ENCODE measurements at places on chromosomes 16 and 17. TPM values are rescaled to one million over a fixed set of nuclear protein-coding genes. Genes with fewer than 3 reads are reported as not detected.

The ZG16 gene
- not detected for total RNA-seq

The CTRB1 gene
- not detected for total RNA-seq

GRCh38 chr17:81119223-81120148, 45.8 kb upstream of the PVALEF start:
- H3K27ac ChIP-seq = no peak overlapping the region
- no peaks in the 10 kb centered on the region for H3K36me3 ChIP-seq
- peak overlapping the region; percentile 36 for H3K4me3 ChIP-seq
- DNase-seq = peak; percentile 90

DNA sequence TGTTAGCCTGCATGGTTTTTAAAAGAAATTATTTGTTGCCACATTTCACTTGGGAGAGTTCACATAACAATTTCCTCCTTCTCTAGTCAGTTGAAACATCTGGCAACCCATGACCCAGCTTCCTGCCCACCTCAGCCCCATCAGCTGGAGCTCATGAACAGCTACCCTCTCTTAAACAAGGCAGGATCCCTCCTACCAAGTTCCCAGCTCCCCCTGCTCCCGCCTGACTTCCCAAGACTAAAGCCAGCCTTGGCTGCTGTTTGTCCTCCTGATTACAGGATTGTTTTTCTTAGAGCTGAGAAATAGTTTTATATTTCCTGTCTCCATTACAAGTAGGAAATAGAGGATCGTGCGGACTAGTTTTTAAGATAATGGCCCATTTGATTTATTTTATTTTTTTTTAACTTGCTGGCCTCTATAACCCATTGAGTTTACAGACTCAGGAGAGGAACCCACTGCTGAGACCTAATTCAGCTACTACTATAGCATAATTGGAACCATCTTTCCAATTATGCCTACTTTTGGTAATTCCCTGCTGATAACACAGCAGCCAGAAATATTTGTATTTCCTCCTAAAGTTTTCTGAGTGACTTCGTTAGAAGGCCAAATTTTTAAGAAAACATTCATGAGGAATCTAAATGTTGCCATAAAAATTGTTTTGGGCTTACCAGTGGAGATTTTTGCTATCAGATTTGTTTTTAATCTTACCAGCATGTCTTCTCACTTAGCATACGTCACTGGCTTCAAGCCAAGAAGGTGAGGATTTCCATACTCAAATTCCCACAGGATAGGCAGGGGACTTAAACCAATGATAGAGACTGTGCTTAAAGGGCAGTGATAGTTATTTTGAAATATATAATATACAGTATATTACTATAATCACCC, 90.0 kb downstream of the ELAC2 start:
- no peaks in the 10 kb centered on the region for H3K4me1 ChIP-seq
- no peaks in the 10 kb centered on the region for H3K36me3 ChIP-seq
- H3K27ac ChIP-seq = no peak overlapping the region
- DNase-seq = no peak
- no peak overlapping the region for H3K4me3 ChIP-seq
- no peaks in the 10 kb centered on the region for H3K27me3 ChIP-seq

The HOXB4 gene
- total RNA-seq = 1.7 TPM

- no peak for DNase-seq
- no peaks in the 10 kb centered on the region for H3K27me3 ChIP-seq
- H3K4me3 ChIP-seq = no peak overlapping the region
- peaks cover 32% of the 10 kb centered on the region for H3K4me1 ChIP-seq
Measured at GRCh38 chr17:18156171-18156975, 27.3 kb upstream of the ALKBH5 start.

GRCh38 chr17:9322326-9322725, 253.3 kb downstream of the STX8 start:
- H3K36me3 ChIP-seq = no peaks in the 10 kb centered on the region
- no peaks in the 10 kb centered on the region for H3K27me3 ChIP-seq
- no peak overlapping the region for H3K4me3 ChIP-seq
- DNase-seq = no peak
- no peak overlapping the region for H3K27ac ChIP-seq
- no peaks in the 10 kb centered on the region for H3K4me1 ChIP-seq

GRCh38 chr16:57138281-57138935, 46.0 kb downstream of the CPNE2 start:
- H3K4me1 ChIP-seq = peaks cover 63% of the 10 kb centered on the region
- no peak for DNase-seq
- H3K4me3 ChIP-seq = no peak overlapping the region
- H3K27me3 ChIP-seq = no peaks in the 10 kb centered on the region
- no peak overlapping the region for H3K27ac ChIP-seq
- no peaks in the 10 kb centered on the region for H3K36me3 ChIP-seq

The ST6GALNAC1 gene
- total RNA-seq = not detected

The EFCAB5 gene
- 2.3 TPM for total RNA-seq

GRCh38 chr17:44496815-44497214, 6.4 kb downstream of the GPATCH8 start:
- DNase-seq = no peak
- H3K4me1 ChIP-seq = peaks cover 7% of the 10 kb centered on the region
- H3K4me3 ChIP-seq = no peak overlapping the region
- H3K36me3 ChIP-seq = peaks cover 7% of the 10 kb centered on the region

GRCh38 chr17:46035112-46035818, 36.2 kb downstream of the STH start:
- no peaks in the 10 kb centered on the region for H3K4me1 ChIP-seq
- no peaks in the 10 kb centered on the region for H3K27me3 ChIP-seq
- H3K4me3 ChIP-seq = no peak overlapping the region

- H3K27me3 ChIP-seq = no peaks in the 10 kb centered on the region
- H3K27ac ChIP-seq = peak overlapping the region; percentile 55
- no peaks in the 10 kb centered on the region for H3K36me3 ChIP-seq
Measured at GRCh38 chr17:40541060-40541872, 24.0 kb downstream of the CCR7 start.

DNA sequence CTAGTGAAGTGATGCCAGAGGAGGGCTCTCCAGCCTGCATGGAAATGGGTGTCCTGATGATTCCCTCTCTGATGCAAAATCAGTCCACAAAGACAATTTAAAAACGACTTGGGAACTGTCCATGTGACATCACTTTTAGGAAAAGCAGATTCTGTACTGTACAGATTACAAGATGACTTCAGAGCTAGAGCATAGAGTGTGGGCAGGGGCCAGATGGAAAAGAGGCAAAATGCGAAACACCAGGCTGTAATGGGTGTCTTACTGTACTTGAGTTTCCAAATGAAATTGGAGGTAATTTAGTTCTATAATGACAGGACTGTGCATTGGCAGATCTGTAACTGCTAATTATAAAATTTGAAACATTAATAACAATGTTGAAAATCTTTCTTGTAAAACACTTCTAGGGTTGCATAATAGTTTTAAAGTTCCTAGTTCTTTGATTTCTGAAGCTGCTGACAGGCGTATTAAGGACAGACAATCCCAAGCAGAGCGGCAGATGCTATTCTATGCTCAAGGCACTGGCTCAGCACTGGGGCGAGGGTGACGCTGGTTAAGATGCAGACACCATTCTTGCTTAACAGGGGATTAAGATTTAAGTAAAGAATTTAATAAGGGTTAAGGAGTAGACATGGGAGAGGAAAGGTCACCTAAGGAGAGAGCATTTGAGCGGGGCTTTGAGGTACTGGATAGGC, 29.6 kb downstream of the OGFOD1 start:
- no peak for DNase-seq
- no peaks in the 10 kb centered on the region for H3K4me1 ChIP-seq
- H3K36me3 ChIP-seq = peaks cover 50% of the 10 kb centered on the region
- H3K4me3 ChIP-seq = no peak overlapping the region
- H3K27ac ChIP-seq = no peak overlapping the region
- H3K27me3 ChIP-seq = no peaks in the 10 kb centered on the region

DNA sequence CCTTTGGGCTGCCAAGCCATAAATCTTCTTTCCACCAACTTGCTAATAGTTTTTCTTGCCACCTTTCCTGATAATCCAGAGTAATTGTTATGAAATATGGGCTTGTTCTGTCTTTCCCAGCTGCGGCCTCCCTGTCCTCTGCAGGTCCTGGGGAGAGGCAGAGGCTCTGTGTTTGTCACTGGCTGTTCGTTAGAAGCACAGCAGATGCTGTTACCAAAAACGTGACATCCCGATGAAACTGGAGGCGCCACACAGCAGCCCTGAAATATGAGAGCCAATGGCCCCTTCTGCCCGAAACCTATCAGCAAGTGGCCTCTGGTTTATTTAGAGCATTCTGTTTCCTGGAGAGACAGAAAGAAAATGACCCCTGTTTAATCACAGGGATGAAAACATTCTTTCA, 115.1 kb upstream of the ANKFN1 start:
- H3K27ac ChIP-seq = no peak overlapping the region
- H3K36me3 ChIP-seq = no peaks in the 10 kb centered on the region
- H3K27me3 ChIP-seq = no peaks in the 10 kb centered on the region
- no peak overlapping the region for H3K4me3 ChIP-seq
- no peak for DNase-seq

DNA sequence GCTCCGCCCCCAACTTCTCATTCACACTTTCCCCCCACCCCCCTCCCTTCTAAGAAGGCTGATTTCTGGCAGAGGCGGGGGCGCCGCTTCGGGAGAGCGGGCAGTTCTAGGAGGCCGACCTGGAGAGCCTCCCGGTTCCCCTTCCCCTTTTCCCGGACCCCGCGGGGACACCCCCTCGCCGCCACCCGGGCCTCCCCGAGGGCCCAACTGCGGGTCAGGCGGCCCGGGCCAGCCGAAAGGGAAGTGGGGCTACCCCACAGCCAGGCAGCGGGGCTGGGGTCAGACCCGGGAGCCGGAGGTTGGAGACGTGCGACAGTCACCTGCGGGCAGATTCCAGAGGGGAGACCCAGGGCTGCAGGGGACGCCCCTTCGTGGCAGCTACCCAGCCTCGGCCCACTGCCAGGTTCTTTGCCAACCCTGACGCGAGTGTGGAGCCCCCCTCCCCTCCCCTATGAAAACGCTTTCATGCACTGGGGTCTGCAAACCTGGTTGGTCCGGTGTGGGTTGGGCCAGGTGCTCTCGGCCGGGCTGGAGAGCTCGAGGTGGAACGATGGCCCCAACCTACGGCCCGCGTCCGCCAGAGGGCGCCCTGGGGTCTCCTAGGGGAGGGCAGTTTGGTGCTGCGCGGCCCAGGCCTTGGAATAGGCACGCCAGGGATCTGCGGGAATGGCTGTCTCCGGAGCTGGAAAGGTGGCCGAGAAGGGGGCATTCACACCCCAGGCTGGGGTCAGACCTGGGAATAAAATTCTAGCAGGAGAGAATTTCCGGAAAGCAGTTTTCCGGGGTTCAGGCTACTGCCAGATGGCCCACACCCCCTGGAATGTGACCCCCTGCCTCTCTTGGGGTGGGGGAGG, 721 bp upstream of the SOCS3 start:
- H3K4me1 ChIP-seq = peaks cover 39% of the 10 kb centered on the region
- H3K36me3 ChIP-seq = peaks cover 4% of the 10 kb centered on the region
- no peaks in the 10 kb centered on the region for H3K27me3 ChIP-seq
- peak overlapping the region; percentile 66 for H3K27ac ChIP-seq
- peak; percentile 88 for DNase-seq
- peak overlapping the region; percentile 76 for H3K4me3 ChIP-seq

The SLC46A1 gene
- 4.3 TPM for total RNA-seq

Measured in B cell (primary cell).